ENCODE measurements at places on chromosomes 1 and 21. TPM values are rescaled to one million over a fixed set of nuclear protein-coding genes. Genes with fewer than 3 reads are reported as not detected.
A peak's percentile ranks its signal among the peaks of the same experiment; 100 is the strongest.

ITLN2 gene
- not detected for polyA plus RNA-seq

MROH7 gene
- 3.8 TPM for polyA plus RNA-seq

CFAP74 gene
- polyA plus RNA-seq: 5.6 TPM

SERTAD4 gene
- 8.8 TPM for polyA plus RNA-seq

ATAD3C gene
- 2.3 TPM for polyA plus RNA-seq

PLXNA2 gene
- polyA plus RNA-seq: 49.5 TPM

C1orf141 gene
- polyA plus RNA-seq: 1.6 TPM

TRIM46 gene
- 29.5 TPM for polyA plus RNA-seq

- no peak overlapping the region for H3K4me3 ChIP-seq
- H3K36me3 ChIP-seq: no peaks in the 10 kb centered on the region
- H3K27ac ChIP-seq: no peak overlapping the region
- H3K27me3 ChIP-seq: no peaks in the 10 kb centered on the region
- H3K4me1 ChIP-seq: no peaks in the 10 kb centered on the region
- DNase-seq: no peak
These were observed 73.1 kb downstream of the GPR88 start for GRCh38 chr1:100611086-100611485.

GRCh38 chr1:202565890-202566602, 144.2 kb downstream of the SYT2 start:
- no peak overlapping the region for H3K27ac ChIP-seq
- peaks cover 3% of the 10 kb centered on the region for H3K36me3 ChIP-seq
- no peak for DNase-seq
- H3K4me3 ChIP-seq: no peak overlapping the region
- no peaks in the 10 kb centered on the region for H3K4me1 ChIP-seq

DNA sequence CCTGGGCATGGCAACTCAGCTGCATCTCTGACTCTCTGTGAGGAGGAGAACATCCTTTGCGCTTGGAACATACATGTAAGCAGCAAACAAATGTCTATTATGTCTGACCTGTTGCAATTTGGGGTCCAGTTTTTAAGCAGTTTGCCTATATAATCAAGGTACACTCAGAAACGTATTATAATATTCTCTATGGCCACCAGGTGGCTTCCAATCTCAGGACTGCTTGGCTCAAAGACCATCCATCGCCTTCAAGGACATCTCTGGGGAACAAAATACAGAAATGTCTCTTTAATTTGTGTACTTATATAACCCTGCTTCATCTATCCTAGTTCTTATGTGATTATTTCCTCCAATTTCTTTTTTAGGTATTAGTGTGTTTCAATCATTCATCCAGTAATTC, 227.2 kb downstream of the OLFM3 start:
- no peaks in the 10 kb centered on the region for H3K36me3 ChIP-seq
- H3K4me1 ChIP-seq: no peaks in the 10 kb centered on the region
- H3K27me3 ChIP-seq: no peaks in the 10 kb centered on the region
- no peak for DNase-seq
- H3K27ac ChIP-seq: no peak overlapping the region

DNA sequence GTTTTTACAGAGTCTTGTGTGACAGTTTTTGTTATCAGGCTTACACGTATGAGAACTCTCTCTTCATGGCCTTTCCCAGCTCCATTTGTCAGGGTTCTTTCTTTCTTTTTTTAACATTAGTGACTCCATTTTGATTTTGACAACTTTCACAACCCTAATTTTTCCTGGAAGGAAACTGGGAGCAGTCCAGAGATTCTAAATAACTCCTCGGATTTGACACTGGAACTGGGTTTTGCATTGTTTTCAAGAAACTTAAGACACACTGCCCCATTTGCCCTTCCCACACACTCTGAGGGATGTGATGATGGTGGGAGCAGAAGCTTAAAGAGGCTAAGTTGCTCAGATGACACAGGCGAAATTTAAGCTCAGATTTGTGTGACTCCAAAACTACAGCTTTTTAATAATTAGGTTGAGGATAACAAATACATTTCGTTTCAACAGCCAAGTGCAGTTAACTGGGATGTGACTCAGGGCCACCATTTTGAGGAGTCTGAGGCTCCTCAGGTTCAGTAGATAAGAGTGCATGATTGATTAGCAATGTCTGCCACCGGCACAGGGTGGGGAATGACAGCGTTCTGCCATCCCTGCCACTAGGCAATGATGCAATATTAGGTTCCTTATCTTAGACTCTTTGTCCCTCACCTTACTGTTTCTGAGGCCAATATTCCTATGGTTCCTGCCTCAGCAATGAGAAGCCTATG, 95.1 kb upstream of the ATP1A1 start:
- no peaks in the 10 kb centered on the region for H3K36me3 ChIP-seq
- no peak for DNase-seq
- H3K4me3 ChIP-seq: no peak overlapping the region
- no peak overlapping the region for H3K27ac ChIP-seq

DNA sequence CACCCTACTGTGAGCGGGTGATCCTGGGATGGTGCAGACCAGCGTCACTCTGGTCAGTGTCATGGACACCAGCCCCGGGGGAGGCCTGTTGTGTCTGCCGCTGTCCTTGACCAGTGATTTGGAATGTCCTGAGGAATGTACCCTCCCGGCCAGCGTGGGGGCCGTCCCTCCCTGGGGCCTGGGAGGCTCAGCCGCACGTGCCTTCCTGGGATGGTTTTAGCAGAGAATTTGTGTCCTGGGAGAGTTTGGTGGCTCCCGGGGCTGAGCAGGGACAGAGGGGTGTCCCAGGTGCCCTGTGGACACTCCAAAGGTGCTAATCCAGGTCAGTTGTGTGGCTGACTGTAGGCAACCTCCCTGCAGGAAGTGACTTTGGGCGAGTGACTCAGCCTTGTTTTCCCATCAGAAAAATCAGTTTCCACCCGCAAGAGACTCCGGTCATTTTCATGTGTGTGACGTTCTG, 6.2 kb downstream of the ARHGEF16 start:
- no peak for DNase-seq
- H3K27ac ChIP-seq: no peak overlapping the region
- H3K4me1 ChIP-seq: peaks cover 33% of the 10 kb centered on the region
- H3K4me3 ChIP-seq: no peak overlapping the region

DNA sequence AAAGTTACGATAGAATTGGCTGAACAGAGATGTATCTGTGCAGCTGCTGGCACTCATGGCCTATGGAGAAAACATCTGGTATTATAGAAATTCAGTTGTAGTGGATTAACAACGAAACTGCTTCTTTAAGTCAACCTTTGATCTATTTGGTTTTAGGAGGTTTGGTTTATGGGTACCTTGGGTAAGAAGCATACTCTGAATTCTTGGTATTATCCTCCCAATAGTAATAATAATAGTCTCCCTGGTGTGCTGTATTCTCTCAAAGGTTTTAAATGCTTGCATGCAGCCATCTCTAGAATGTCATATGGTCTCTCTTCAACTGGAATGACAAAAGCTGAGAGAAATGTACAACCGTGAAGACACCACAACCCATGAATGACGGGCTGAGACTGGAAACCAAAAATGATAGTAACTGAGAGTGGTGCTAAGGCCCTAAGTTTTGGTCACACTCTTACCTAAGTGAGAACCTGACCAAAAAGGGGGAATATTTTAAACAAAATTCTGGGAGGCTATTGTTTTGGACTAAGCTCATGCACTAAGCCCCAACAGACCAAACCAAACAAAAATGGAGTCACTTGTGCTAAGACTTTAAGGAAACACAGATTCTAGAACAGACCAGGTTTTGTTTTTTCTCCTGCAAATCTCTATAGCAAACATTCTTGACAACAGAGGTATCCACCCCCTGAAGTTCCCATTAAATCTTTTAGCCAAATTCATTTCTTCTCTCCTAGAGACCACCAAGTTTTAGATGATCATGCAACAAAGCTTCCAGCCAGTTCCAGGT, 17.6 kb upstream of the TMEM61 start:
- H3K4me3 ChIP-seq: no peak overlapping the region
- H3K4me1 ChIP-seq: no peaks in the 10 kb centered on the region
- H3K36me3 ChIP-seq: no peaks in the 10 kb centered on the region
- no peak for DNase-seq
- H3K27ac ChIP-seq: no peak overlapping the region
- no peaks in the 10 kb centered on the region for H3K27me3 ChIP-seq

GRCh38 chr1:93596329-93597089, 85.1 kb downstream of the BCAR3 start:
- H3K36me3 ChIP-seq: peaks cover 6% of the 10 kb centered on the region
- H3K4me1 ChIP-seq: peaks cover 65% of the 10 kb centered on the region
- DNase-seq: no peak
- H3K27me3 ChIP-seq: no peaks in the 10 kb centered on the region
- peak overlapping the region; percentile 6 for H3K27ac ChIP-seq
- H3K4me3 ChIP-seq: no peak overlapping the region

- H3K4me1 ChIP-seq: peaks cover 12% of the 10 kb centered on the region
- no peaks in the 10 kb centered on the region for H3K27me3 ChIP-seq
- H3K4me3 ChIP-seq: no peak overlapping the region
- DNase-seq: no peak
- no peak overlapping the region for H3K27ac ChIP-seq
These were observed 26.1 kb downstream of the TRPM2 start for GRCh38 chr21:44379515-44379848.

GRCh38 chr1:37143800-37144199, 109.5 kb upstream of the GRIK3 start:
- peaks cover 5% of the 10 kb centered on the region for H3K27me3 ChIP-seq
- no peak for DNase-seq
- H3K36me3 ChIP-seq: no peaks in the 10 kb centered on the region
- no peak overlapping the region for H3K4me3 ChIP-seq
- H3K27ac ChIP-seq: no peak overlapping the region
- H3K4me1 ChIP-seq: no peaks in the 10 kb centered on the region

DNA sequence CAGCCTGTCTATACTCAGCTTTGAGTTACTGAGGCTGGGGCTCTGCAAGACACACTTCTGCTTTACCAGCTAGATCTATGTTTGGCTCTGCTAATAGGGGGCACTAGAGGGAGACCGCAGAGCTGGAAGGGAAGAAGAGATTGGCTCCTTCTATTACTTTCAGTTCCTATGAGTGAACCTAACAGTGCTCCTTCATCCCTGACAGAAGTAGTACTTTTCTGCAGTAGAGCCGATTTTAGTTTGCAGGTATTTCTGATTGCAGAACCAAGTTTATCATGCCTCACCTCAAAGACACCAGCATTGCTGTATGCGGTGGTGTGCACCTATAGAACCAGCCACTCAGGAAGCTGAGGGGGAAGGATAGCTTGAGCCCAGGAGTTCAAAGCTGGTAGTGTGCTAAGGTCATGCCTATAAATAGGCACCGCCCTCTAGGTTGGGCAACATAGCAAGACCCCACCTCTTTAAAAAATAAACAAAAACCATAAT, 5.7 kb upstream of the ZDHHC18 start:
- DNase-seq: no peak
- H3K4me3 ChIP-seq: no peak overlapping the region
- no peak overlapping the region for H3K27ac ChIP-seq
- no peaks in the 10 kb centered on the region for H3K27me3 ChIP-seq
- no peaks in the 10 kb centered on the region for H3K36me3 ChIP-seq
- H3K4me1 ChIP-seq: peaks cover 2% of the 10 kb centered on the region

- H3K36me3 ChIP-seq: peaks cover 63% of the 10 kb centered on the region
- H3K4me1 ChIP-seq: peaks cover 13% of the 10 kb centered on the region
- no peak overlapping the region for H3K27ac ChIP-seq
These were observed 36.7 kb upstream of the GOLT1A start for GRCh38 chr1:204250428-204251030.

GRCh38 chr1:6489799-6490180, 1.7 kb downstream of the PLEKHG5 start:
- H3K36me3 ChIP-seq: peaks cover 19% of the 10 kb centered on the region
- DNase-seq: no peak
- peak overlapping the region; percentile 39 for H3K4me3 ChIP-seq
- H3K4me1 ChIP-seq: peaks cover 57% of the 10 kb centered on the region
- peaks cover 12% of the 10 kb centered on the region for H3K27me3 ChIP-seq

DNA sequence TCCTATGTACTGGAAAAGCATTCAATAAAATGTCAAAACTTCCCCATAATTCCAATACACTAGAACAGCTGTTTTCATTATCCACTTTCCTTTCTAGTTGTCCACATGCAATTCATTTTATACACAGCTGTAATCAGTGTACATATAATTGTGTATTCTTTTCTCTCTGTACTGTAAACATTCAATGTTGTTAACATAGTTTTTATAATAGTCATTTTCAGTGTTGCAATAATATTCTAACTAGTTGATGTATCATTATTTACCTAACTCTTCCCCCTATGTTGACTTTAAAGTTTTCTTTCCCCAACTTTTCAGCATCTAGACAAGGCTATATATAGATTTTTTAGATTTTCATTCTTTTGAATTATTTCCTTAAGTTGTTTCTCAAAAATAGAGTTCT, 44.4 kb downstream of the DIPK1A start:
- no peaks in the 10 kb centered on the region for H3K36me3 ChIP-seq
- H3K4me3 ChIP-seq: no peak overlapping the region
- no peak for DNase-seq
- no peaks in the 10 kb centered on the region for H3K4me1 ChIP-seq
- H3K27me3 ChIP-seq: no peaks in the 10 kb centered on the region

DNA sequence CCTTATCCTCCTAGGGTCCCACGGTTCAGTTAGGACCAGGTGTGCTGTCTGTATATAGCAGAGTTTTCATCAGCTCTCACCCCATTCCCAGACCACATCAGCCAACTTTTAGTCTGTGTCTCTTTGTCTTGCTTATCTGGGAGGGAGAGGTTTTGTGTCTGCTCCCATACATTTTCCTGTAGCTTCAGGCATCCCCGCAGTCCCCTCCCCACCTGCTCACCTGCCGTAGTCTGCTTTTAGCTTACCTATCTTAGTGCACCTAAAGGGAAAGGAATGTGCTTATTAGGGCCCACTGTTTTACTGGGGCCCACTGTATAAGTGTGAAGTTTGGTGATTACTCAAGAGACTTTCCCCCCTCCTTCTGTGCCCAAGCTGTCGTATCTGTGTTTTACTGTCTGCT, 225.1 kb downstream of the PLA2G4A start:
- no peaks in the 10 kb centered on the region for H3K4me1 ChIP-seq
- no peaks in the 10 kb centered on the region for H3K36me3 ChIP-seq
- peak; percentile 6 for DNase-seq
- H3K4me3 ChIP-seq: no peak overlapping the region

DNA sequence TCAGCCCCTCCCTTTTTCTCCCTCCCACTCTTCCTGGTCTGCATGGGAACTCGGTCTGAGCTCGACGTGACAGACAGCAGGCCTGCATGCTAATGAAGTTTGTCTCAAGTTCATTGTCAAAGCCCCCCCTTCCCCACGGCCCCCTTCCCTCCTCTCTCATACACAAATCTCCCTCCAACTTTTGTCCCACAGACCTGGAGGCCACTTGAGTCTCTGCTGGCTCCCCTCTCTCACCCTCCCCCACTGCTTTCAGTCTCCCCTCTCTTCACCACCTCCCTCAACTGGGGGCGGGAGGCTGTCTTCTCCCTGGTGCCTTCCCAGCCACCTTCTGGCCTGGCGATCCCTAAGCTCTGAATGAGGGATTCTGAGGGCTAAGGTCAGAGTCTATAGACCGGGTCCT, 61.3 kb downstream of the RHBG start:
- H3K4me3 ChIP-seq: peak overlapping the region; percentile 76
- peaks cover 45% of the 10 kb centered on the region for H3K4me1 ChIP-seq
- peaks cover 26% of the 10 kb centered on the region for H3K27me3 ChIP-seq

DNA sequence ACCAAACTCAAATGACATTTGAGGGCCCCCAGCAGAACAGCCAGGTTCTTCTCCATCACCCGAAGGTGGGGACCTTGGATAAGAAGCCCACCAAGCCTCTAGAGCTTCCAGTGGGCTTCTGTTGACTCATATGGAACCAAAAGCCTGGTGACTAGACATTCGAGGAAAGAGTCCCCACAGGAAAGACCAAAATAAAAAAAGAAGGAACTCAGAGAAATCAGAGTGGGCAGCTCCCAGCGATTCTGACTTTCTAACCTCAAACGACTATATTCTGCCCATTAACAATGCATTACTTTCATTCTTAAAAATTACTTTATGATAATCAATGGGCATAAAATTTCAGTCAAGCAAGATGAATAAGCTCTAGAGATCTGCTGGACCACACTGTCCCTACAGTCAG, 9.6 kb upstream of the CHIT1 start:
- H3K27ac ChIP-seq: no peak overlapping the region
- peaks cover 3% of the 10 kb centered on the region for H3K27me3 ChIP-seq
- no peak for DNase-seq
- H3K4me1 ChIP-seq: no peaks in the 10 kb centered on the region
- H3K36me3 ChIP-seq: no peaks in the 10 kb centered on the region

Measured in spinal cord (tissue), 10 donors.